ENCODE measurements at places on chromosomes 3 and 15.

- DNase-seq, result no peak
Measured at GRCh38 chr3:160446522-160447056, 3.0 kb downstream of the TRIM59 start.

DNA sequence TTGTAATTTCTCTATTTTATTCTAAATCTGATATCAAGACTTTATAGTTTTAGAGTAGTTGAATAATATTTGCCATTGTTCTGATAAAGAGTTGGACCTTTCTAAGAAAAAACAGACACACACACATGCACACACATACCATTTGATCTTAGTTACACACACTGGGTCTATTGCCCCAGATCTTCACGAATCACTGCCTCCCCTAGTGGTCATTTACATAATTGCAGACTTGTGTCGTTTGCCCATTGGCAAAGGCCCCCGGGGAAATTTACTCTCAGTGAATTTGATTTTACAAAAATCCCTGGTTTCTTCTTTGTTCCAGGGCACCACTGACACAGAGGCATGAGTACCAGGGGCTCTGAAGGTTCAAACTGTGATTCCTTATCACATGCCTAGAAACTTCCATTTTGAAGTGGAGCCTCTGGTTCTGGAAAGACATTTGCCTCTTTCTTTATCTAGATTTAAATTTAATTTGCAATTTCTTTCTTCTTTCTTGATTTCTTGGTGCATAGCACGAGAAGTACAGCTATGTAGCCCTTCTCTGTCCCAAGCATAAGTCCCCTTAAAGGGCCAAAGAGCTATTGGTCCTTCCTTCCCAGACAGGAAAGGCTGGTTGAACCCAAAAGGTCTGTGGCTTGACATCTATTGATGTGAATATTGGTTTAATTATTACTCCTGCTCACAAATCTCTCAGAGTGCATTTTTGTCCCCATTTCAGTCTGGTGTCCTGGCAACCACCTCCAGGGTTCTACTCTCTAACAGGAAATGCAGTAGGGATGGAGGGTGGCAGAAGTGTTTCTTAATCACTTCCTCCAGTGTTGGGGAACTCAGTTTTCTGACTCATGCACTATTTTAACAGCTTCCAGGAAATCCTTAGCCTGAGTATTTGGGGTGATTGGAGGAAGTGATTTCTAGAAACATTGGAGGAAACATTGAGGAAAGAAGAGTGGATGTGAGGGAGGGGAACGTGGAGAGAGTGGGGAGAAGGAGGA lies 32.4 kb upstream of the SLC6A11 start:
- DNase-seq, result no peak

GRCh38 chr15:69497076-69497475 lies 44.5 kb downstream of the RPLP1 start:
- DNase-seq, result no peak

- DNase-seq, result no peak
Measured at GRCh38 chr3:23046536-23046935, 156.6 kb upstream of the UBE2E2 start.

- no peak for DNase-seq
Measured at GRCh38 chr15:33154351-33155166, 40.0 kb downstream of the FMN1 start.

- DNase-seq, result no peak
Measured at GRCh38 chr15:91694831-91695210, 158.7 kb upstream of the SLCO3A1 start.

DNA sequence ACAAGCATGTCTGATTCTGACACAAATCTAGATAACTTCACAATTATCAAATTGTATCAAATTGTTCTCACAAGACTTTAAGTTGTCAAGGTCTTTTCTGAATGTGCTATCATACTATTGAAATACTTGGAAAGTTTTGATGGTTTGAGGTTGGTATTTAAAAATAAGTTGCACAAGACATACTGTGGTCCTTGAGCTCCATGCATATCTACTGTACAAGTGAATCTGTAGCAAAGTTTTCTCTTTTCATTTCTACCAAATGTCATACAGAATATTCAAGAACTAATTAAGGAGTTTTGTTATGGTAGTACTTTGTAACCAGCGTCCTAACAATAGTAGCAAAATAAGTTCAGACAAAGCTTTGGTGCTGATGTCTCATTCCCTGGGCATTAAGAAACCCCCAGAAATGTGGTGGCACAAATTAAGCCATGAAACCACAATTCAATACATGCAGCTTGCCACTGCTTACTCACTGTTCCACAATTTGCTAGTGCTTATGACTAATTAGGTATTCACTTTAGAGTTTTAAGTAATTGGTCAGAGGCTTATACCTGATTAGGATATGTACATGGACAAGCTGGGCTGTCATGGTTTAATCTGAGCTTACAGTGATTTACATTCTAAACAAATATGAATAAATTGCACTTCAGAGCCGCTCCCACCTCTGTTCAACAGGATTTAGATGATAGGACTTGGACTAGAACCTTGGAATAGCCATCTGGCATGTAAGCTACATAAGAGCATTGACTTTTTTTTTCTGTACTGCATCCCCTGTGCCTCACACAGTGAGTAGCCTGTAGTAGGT lies 8.8 kb downstream of the TBC1D23 start:
- DNase-seq, result no peak

DNA sequence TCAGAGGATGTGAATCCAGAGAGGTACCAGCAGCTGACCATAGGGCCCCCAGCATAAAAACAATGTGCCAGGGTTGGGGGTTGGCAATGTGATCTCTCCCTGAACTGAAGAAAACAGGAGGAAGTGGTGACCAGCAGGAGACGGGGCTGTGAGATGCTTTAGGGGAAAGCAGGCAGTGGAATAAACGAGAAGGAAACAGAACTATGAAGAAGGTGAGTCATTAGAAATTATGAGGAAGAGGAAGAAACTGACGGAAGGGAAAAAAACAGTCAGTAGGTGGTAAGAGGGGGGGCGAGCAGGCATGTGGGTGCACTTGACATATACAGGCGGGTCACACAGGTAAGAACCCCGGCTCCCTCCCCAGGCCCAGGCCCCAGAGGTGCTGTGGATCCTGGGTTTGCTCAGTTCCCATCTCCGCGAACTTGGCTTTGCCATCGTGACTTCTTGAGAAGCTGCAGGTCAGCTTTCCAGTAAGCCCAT lies 42.2 kb upstream of the B3GNT5 start:
- no peak for DNase-seq

- no peak for DNase-seq
Measured at GRCh38 chr15:57324590-57324890, 51.8 kb upstream of the CGNL1 start.

- no peak for DNase-seq
Measured at GRCh38 chr15:45121706-45122417, 7.7 kb downstream of the DUOXA2 start.

- no peak for DNase-seq
Measured at GRCh38 chr3:156819842-156820691, 6.1 kb upstream of the LEKR1 start.

GRCh38 chr15:66963710-66964109 lies 101.7 kb upstream of the SMAD3 start:
- DNase-seq, result no peak

GRCh38 chr15:91973481-91973880 lies 120.0 kb downstream of the SLCO3A1 start:
- no peak for DNase-seq

GRCh38 chr15:79380755-79381497 lies 51.2 kb upstream of the MINAR1 start:
- DNase-seq, result no peak

DNA sequence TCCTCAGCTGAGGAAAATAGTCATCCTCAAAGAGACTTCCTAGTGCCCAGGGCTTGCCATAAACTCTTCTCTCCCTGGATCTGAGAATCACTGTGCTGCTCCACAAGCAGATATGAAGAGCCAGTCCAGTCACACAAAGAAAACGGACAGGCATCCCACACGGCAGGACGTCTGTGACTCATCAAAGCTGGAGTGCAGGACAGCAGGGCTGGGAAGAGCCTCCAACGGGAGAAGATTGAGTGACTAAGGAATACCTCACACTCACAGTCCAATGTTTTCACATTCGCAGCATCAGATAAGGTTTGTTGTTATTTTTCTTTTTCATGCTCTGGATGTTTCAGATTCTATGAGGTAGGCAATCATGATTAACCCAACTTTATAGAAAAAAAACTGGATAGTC lies 57.8 kb downstream of the NEK10 start:
- no peak for DNase-seq

GRCh38 chr3:156601497-156601896 lies 46.6 kb upstream of the SSR3 start:
- no peak for DNase-seq

DNA sequence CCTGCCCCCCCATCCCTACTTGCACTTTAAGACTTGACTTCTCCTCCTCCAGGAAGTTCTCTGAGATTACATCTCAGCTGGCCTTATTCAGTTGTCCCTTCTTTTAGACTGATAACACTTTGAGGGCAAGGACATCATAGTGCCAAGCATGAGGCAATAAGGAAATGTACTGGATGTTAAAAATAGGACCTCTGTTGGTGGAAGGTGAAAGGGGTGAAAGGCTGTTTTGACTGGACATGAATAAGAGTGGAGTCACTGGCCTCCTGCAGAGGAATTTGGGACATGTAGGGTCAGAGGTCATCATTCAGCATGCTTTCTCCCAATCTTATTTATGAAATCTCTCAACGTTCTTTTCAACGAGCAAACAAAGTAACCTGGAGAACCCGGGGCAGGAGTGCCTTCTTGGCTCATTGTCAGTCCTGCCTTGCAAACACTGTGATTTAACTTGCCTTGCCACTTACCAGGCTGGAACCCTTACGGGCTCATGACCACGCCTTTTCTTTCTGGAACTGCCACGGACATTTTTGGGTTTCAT lies 38.6 kb downstream of the TRIM71 start:
- DNase-seq, result no peak

- no peak for DNase-seq
Measured at GRCh38 chr15:71800835-71801745, 9.3 kb upstream of the NR2E3 start.

DNA sequence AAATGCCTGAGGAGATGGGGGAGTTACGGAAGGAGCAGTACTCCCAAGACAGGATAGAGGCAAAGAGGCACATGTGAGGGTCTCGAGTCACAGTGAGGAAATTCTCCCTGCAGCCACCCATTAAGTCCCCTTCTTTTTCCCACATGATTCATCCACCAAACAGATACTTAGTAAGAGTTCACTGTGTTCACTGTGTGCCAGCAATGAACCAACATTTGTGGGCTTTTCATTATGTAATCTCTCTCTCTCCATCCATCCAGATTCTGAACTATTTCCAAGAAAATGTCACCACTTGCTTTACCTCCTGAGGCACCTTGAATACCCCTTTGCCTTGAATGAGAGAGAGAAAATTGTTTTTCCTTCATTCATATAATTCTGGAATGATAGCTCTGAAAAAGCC lies 24.6 kb upstream of the LRRFIP2 start:
- no peak for DNase-seq

- DNase-seq, result no peak
Measured at GRCh38 chr3:8669019-8669418, 24.4 kb upstream of the SSUH2 start.

GRCh38 chr3:67415511-67415910 lies 238.9 kb downstream of the SUCLG2 start:
- DNase-seq, result no peak

GRCh38 chr3:18127174-18127858 lies 297.8 kb downstream of the SATB1 start:
- DNase-seq, result no peak

- DNase-seq, result no peak
Measured at GRCh38 chr3:53244271-53244670, 11.6 kb downstream of the TKT start.

DNA sequence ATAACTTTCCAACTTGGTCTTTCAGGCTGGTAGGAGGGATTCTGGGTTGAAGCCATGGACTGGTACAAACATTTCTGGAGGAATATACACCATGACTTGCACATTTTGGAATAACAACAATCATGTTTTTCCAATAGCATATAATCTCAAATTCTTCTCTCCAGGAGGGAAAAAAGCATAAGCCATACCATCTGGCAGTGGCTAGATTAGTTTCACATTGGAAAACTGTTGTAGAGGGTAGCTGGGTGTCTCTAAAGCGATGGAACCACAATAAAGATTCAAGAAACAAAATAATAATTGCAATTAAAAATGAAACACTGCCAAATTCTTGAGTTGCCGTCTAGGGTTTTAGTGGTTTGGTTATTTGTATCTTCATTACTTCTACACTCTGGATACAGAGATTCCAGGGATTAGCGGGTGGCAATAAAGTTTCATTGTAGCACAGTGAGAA lies 278.5 kb upstream of the RASGRP1 start:
- no peak for DNase-seq

- DNase-seq, result no peak
Measured at GRCh38 chr15:71278989-71279756, 163.9 kb downstream of the THSD4 start.

- no peak for DNase-seq
Measured at GRCh38 chr3:132399054-132399929, 18.0 kb upstream of the DNAJC13 start.

- no peak for DNase-seq
Measured at GRCh38 chr3:77242371-77242770, 202.5 kb downstream of the ROBO2 start.

- DNase-seq, result no peak
Measured at GRCh38 chr15:89828281-89829145, 13.9 kb upstream of the ANPEP start.

DNA sequence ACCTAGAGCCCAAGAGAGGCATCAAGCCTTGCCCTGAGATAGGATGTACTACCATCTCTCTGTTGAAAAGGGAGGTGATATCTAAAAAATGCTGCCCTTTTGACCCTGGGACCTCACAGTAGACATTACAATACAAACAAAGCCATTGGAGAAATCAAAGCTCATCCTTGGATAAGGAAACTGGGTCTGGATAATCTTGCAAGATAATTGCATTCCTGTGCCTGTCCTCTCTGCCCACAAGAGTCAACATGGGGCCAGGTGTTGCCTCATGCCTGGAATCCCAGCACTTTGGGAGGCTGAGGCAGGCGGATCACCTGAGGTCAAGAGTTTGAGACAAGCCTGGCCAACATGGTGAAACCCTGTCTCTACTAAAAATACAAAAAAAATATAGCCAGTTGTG lies 57.3 kb upstream of the DLG1 start:
- DNase-seq, result no peak

DNA sequence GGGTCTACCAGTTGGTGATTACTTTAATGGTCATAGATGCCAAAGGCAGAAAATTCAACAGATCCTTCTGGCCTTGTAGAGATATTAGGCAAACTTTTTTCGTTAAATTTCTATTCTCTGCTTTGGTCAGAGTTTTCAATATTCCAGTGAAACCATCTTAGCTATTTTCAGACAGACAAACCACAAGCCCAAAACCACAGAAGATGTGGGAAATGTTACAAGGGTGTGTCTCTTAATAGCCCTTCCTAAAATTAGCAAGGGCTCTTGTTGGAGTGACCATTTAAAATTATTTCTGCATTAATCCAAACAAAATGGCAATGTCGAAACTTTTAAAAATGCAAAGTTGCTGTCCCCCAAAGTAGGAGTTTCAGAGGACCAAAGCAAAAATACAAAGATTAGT lies 102.8 kb downstream of the ARRDC4 start:
- no peak for DNase-seq

- DNase-seq, result no peak
Measured at GRCh38 chr3:195148549-195148948, 122.4 kb downstream of the XXYLT1 start.

- DNase-seq, result peak; percentile 90
Measured at GRCh38 chr3:33441225-33441976, 1.2 kb upstream of the UBP1 start.
